ENCODE measurements at places on chromosomes 5 and 9.

DNA sequence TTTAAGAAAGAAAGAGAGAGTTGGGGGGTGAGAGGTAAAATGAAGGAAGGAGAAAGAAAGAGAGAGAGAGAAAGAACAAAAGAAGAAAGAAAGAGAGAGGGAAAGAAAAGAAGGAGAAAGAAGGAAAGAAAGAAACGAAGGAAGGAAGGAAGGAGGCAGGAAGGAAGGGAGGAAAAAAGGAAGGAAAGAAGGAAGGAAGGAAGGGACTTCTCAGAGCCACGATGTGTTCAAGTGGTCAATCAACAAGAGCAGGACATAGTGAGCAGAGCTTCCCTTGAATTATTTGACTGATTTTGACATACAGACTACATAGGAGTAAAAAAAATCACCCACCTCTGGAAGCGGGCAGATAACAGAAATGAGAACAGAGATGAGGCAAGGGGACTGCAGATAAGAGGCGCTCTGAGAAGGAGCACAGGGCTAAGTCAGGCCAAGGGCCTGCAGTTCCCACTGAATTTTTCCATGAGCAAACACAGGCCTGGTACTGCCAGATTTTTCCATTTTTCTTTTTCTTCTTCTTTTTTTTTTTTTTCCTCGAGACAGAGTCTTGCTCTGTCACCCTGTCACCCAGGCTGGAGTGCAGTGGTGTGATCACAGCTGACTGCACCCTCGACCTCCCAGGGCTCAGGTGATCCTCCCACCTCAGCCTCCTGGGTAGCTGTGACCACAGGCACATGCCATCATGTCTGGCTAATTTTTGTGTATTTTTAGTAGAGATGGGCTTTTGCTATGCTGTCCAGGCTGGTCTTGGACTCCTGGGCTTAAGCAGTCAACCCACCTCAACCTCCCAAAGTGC, 77.7 kb upstream of the IL17B start:
- no peak for DNase-seq

- DNase-seq = no peak
Measured at GRCh38 chr5:124733329-124733650, 13.1 kb downstream of the ZNF608 start.

GRCh38 chr5:159184236-159184635, 25.1 kb downstream of the RNF145 start:
- no peak for DNase-seq

DNA sequence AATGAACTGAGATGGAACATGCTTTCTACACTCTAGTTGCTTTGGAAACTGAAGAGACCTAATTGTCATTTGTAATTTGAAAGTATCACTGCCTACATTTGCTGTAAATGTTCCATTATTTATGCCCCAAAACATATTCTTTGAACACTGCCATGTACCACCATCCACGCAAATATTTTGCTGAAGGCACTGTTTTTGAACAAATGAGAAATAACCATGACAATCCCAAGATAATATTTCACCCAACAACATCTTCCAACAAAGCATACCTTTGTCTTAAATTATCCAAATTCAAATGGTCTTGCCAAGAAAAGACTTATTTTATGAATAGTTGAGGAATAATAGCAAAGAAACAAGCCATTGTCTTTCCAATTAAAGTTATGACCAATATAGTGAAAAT, 356.2 kb downstream of the SEMA5A start:
- DNase-seq = no peak

GRCh38 chr5:119966028-119966427, 336.7 kb downstream of the FAM170A start:
- no peak for DNase-seq

DNA sequence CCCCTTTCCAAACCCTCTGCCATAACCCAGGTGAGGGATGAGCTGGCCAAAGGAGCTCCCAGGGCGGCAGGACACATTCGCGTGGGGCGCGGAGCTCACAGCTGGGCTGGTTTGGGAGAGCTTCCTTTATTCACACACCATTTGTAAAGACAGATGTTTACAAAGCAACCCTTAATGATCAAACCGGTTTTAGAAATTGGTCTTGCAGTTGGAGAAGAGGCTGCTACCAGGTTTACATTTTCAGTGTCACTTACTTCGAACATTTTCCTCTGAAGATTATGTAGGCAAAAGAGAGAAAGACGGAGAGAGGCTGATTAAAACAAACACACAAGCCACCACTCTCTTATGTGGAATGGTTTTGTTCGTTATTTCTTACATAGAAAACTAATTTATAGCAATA, 648.7 kb downstream of the IRX1 start:
- DNase-seq = no peak

DNA sequence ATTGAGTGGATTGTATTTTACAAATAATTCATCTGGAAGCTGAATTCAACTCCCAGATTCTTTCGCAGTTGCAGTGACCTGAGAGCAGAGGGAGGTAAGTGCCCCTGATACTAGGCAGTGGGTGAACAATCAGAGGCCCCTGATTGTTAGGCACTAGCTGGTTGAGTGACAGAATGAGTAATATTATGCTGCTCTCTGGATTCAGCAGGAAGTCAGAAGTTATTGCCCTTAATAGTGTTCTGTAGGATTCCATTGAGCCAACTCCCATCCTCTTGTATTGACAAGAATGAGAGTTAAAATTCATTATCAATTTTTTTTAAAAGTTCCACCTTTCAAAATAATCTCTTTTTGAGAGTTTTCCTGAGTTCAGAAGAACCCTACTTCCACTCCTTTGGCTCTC, 301.2 kb downstream of the DTWD2 start:
- no peak for DNase-seq

DNA sequence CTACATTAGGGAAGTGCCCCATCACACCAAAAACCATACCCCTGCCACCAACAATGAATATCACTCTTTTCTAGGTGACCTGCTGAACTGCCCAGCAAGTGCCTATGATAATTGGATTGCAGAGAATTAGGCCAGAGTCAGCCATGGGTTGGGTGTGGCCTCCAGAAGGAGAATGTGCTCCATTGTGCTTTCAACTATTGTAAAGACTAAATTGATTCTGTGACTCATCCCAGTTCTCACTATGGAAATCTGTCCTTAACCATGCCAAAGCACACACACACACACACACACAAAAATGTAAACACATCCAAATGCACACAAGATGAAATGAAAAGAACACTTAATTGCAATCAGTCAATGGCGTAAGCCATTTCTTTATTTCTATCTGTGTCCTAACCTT, 25.7 kb downstream of the DRD1 start:
- no peak for DNase-seq

DNA sequence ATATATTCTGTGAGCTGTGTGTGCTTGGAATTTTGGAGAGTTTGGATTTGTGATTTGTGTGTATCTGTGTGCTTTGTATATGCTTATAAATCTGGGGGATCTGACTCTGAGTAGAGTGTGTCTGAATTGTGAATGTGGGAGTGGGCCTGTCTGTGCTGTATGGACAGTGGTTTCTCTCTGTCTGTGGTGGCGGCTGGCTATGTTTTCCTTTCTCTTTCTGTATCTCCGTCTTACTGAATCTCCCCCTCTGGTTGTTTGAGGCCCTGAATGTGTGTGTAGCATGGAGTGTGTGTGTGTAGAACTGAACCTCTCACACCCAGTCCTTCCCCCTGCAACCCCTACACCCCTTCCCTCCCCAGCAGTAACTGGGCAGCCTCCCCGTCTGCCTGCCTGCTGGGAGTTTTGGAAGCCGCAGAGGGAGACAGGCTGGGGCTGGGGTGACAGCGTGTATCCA, 4.7 kb downstream of the CXXC5 start:
- DNase-seq = no peak

DNA sequence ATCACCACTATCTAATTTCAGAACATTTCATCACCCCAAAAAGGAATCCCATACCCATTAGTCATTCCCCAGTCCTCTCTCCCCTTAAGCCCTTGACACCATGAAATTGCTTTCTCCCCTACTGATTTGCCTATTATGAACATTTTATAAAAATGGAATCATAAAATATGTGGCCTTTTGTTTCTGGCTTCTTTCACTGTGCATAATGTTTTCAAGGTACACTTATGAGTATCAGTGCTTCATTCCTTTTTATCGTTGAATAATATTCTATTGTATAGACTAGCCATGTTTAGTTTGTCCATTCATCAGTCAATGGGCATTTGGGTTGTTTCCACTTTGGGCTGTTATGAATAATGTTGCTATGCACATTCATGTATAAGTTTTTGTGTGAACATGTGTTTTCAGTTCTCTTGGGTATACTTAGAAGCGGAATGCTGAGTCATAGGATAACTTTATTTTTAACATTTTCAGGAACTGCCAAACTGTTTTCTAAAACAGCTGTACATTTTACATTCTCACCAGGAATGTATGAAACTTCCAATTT, 40.4 kb upstream of the FGF1 start:
- DNase-seq = no peak

GRCh38 chr5:99929067-99929805, 605.9 kb upstream of the FAM174A start:
- no peak for DNase-seq

DNA sequence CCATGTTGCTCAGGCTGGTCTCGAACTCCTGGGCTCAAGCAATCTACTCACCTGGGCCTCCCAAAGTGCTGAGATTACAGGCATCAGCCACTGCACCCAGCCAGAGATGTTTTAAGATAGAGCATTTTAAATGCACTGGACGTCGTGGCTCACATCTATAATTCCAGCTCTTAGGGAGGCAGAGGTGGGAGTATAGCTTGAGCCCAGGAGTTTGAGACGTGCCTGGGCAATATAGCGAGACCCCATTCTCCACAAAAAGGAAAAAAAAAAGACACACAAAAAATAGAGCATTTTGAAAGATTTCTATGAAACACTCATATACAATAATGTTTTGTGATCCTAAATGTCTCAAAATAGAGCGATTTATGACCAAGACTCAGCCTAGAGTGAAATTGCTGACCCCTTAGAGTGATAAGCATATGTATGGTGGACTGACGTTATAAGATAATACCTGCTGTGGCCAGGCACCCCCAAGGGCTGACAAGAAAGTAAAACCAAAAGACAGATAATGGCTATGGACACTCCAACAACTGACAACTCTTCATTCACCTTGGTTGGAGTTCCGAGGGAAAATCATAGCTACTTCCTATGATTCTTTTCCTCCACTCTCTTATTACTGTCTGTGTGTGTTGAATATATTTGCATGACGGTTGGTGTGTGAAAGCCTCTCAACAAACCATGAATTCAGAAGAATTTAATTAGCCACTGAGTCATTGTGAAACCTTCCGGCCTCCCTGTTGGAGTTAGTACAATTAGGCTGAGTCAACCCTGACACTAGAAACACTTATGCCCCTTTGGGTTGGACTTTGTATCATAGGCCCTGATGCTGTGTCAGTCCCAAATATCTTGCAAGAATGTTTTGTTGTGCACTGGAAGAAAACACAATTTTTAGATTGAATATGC, 526.5 kb upstream of the NUDT12 start:
- no peak for DNase-seq

GRCh38 chr9:107060062-107060461, 197.1 kb downstream of the ZNF462 start:
- no peak for DNase-seq

GRCh38 chr9:77773381-77773780, 125.3 kb upstream of the GNA14 start:
- DNase-seq = no peak

- no peak for DNase-seq
Measured at GRCh38 chr9:108272349-108272899, 583.4 kb downstream of the ACTL7B start.

DNA sequence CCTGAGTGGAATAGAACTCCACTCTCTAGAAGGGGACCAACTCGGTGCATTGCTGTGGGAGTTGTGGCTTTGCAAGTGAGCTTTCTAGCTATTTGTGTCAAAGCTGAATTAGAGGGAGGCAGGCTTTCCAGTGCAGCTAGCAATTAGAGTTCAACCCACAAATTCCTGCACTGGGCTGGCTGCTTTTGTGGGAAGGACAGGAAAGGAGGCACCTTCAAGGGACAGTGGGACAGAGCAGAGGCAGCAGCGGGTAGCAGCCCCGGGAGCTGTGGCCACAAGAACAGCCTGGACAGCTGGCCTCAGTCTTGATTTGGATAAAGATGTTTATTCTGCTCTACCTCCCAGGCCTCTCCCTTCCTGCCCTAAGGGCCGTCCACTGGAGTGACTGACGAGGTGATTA, 83.7 kb upstream of the SLIT3 start:
- DNase-seq = no peak

DNA sequence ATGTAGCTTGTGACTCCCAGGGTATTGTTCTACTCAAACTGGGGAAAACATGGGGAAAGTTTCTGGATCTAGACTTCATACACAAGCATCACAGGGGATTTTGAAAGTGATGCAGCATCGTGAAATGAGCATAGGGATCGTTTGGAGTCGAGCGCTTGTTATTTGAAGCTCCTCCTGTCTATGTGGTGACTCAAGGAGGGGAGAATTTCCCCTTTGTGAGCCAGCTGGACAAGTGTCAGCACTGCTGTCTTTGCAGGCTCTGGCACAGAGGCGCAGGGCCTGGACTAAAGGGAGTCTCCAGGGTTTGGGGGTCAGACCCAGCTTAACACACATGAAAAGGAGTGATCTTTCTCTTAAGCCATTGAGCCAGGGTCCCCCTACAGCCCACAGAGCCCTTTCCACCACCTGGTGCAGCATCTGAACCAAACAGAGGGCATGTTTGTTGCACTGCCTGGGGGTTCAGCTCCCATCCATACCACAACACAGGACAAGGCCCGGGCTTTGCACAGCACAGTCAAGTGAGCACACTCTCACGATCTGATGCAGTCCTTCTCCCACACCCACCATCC, 51.0 kb downstream of the IRF1 start:
- no peak for DNase-seq

GRCh38 chr9:71721855-71722254, 46.5 kb downstream of the CEMIP2 start:
- DNase-seq = no peak

- no peak for DNase-seq
Measured at GRCh38 chr5:157650991-157651611, 1.1 kb downstream of the SOX30 start.

GRCh38 chr5:11853796-11854195, 50.5 kb downstream of the CTNND2 start:
- no peak for DNase-seq

- no peak for DNase-seq
Measured at GRCh38 chr5:2538169-2538568, 213.3 kb downstream of the IRX2 start.

DNA sequence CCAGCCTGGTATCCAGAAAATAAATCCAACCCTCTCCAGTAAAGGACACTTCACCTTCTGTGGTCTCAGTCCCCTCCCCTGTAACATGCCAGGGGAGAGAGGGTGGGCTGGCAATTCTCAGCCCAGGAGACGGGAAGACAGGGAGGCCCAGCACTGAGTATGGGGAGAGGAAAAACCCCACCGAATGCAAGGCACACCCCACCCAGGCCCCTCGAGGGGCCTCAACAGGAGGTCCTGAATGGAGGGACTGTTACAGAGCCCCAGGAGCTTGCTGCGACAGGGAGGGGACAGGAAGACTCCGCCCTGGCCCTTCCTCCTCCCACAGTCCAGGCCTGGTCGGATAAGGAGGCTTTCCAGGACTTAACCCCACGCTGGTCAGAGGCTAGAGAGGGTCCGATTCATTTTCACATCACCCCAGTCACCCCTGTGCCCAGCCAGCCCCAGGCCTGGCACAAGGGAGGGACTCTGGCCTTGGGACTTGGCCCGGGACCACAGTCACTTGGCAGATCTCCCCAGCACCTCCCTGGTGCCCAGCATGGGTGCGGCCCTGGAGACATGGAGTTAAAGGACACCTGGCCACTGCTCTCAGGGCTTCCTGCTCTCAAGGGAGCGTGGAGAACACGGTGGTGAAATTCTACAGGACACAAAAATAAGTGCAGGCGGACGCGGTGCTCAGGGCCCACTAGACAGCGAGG, 44.9 kb upstream of the STXBP1 start:
- DNase-seq = no peak

GRCh38 chr5:138582959-138583358, 7.8 kb upstream of the HSPA9 start:
- DNase-seq = no peak

GRCh38 chr9:135718616-135719015, 16.6 kb downstream of the KCNT1 start:
- DNase-seq = no peak
